ENCODE measurements at places on chromosomes 3 and 15.

DNA sequence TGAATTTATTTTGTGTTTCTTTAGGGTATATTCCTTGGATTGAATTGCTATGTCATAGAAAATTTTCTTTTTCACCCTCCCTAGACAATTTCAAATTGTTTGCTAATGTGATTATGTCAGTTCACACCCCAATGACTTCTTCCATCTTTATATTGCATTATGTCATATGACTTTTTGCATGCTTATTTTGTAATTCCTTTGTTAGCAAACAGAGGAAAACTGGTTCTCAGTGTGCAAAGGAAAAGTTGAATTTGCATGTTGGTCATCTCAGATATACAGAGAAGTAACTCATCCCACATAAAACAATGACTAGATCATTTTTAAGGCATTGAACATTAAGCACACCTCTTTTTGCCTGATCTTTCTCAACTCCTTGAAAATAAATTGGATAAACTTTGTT, 3.3 kb upstream of the RNF13 start:
- H3K27me3 ChIP-seq = peaks cover 4% of the 10 kb centered on the region
- no peak for DNase-seq
- no peak overlapping the region for H3K27ac ChIP-seq
- no peak overlapping the region for H3K4me3 ChIP-seq

DNA sequence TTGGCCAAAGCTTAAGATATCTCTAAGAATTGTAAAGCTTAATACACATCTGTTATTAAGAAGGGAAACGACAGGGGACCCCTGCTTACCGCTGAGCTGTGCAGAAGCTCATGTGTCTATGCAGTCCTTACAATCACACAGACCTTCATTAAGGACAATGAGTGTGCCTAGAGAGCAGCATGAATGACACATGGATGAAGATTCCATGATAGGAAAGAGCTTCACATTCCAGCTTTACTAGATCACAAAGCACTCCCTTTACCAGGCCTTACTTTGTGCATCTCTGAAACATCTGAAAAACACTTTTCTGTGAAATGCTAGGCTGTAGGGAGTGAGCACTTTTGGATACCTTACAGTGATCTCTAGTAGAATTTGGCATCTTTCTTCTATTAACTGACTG, 32.0 kb downstream of the RNF168 start:
- no peak for DNase-seq
- H3K4me3 ChIP-seq = no peak overlapping the region
- H3K27me3 ChIP-seq = no peaks in the 10 kb centered on the region
- H3K27ac ChIP-seq = no peak overlapping the region

DNA sequence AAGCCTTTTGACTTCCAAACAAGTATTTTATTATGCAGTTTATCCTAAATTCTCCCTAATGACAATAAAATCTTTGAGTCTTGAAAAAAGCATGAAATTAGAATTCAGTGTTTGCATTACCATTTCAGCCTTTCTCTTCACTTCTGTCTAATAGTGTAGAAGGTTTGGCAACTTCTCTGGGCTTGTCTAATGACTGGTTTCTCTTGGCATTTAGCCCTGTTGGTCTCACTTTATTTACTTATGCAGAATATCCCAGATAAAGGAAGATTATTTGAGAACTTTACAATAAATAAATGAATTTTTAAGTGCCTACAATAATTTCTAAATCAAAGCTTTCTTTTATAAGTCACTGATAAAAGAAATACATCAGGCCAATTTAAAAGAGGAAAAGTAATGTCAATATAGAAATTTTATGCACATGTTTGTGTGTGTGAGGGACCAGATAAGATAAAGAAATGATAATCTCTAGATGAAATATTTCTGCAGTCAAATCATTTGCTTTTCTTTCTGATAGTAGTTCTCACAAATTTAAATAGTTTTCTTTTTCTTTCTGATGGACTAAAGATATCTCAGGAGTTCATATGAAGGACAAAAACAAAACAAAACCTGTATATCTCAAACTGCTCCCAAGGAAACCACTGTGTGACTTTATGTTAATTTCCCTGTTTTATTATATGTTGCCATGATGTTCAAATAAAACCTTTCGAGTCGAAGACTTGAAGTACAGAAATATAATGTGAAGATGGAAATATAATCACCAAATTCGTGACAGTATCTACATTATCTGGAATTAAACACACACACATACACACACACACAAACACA, 533.1 kb upstream of the CBLB start:
- H3K27ac ChIP-seq = no peak overlapping the region
- DNase-seq = no peak
- no peak overlapping the region for H3K4me3 ChIP-seq

GRCh38 chr3:119098003-119098402, 48.0 kb upstream of the TEX55 start:
- H3K27ac ChIP-seq = no peak overlapping the region
- H3K27me3 ChIP-seq = no peaks in the 10 kb centered on the region
- no peak for DNase-seq

GRCh38 chr15:31609906-31610305, 283.3 kb downstream of the KLF13 start:
- H3K36me3 ChIP-seq = no peaks in the 10 kb centered on the region
- no peak overlapping the region for H3K4me3 ChIP-seq
- peaks cover 18% of the 10 kb centered on the region for H3K4me1 ChIP-seq
- peak overlapping the region; percentile 34 for H3K27ac ChIP-seq
- H3K27me3 ChIP-seq = no peaks in the 10 kb centered on the region

DNA sequence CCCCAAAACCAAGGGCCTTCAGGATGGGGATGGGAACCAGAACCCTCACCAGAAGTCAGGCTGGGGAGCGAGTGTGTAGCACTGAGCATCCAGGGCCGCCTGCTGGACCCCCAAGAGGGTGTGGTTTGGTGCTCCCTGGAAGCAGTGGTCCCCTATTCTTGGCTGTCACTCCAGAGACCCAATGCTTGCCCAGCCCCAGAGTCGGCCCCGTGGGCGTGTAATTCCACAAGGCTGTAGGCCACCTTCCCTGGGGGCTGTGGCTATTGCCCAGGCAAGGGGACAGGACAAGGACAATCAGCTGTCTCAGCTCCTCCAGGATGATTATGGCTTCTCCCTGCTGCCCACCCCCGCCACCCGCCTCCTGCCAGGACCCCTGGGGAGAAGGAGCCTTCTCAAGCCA, 14.5 kb downstream of the IGDCC3 start:
- DNase-seq = no peak
- peaks cover 72% of the 10 kb centered on the region for H3K4me1 ChIP-seq
- no peak overlapping the region for H3K4me3 ChIP-seq
- H3K27me3 ChIP-seq = peaks cover 8% of the 10 kb centered on the region

GRCh38 chr3:50503504-50504342, at the start of gene CACNA2D2:
Gene CACNA2D2 (minus strand): TSS chr3:50503634. CDS start chr3:50503423, 211 bp downstream.
- peaks cover 39% of the 10 kb centered on the region for H3K27me3 ChIP-seq
- no peak within 1 kb of the TSS for H3K27ac ChIP-seq
- H3K4me3 ChIP-seq = peak within 1 kb of the TSS; percentile 73
- peak; percentile 79 for DNase-seq
- no peaks in the 10 kb centered on the region for H3K36me3 ChIP-seq

- DNase-seq = no peak
- no peaks in the 10 kb centered on the region for H3K4me1 ChIP-seq
- H3K36me3 ChIP-seq = no peaks in the 10 kb centered on the region
These were observed 40.9 kb upstream of the RYK start for GRCh38 chr3:134291319-134292254.

GRCh38 chr3:166211451-166211850, 374.2 kb upstream of the BCHE start:
- peaks cover 15% of the 10 kb centered on the region for H3K4me1 ChIP-seq
- no peak overlapping the region for H3K4me3 ChIP-seq
- no peak overlapping the region for H3K27ac ChIP-seq
- H3K36me3 ChIP-seq = no peaks in the 10 kb centered on the region

GRCh38 chr3:29067007-29067406, 213.9 kb upstream of the RBMS3 start:
- DNase-seq = no peak
- H3K4me1 ChIP-seq = peaks cover 14% of the 10 kb centered on the region
- no peaks in the 10 kb centered on the region for H3K27me3 ChIP-seq
- H3K4me3 ChIP-seq = no peak overlapping the region
- no peak overlapping the region for H3K27ac ChIP-seq

- H3K27ac ChIP-seq = no peak overlapping the region
- no peaks in the 10 kb centered on the region for H3K36me3 ChIP-seq
- no peaks in the 10 kb centered on the region for H3K27me3 ChIP-seq
- DNase-seq = no peak
- no peak overlapping the region for H3K4me3 ChIP-seq
These were observed 315.4 kb downstream of the PTPRG start for GRCh38 chr3:61876797-61877196.

DNA sequence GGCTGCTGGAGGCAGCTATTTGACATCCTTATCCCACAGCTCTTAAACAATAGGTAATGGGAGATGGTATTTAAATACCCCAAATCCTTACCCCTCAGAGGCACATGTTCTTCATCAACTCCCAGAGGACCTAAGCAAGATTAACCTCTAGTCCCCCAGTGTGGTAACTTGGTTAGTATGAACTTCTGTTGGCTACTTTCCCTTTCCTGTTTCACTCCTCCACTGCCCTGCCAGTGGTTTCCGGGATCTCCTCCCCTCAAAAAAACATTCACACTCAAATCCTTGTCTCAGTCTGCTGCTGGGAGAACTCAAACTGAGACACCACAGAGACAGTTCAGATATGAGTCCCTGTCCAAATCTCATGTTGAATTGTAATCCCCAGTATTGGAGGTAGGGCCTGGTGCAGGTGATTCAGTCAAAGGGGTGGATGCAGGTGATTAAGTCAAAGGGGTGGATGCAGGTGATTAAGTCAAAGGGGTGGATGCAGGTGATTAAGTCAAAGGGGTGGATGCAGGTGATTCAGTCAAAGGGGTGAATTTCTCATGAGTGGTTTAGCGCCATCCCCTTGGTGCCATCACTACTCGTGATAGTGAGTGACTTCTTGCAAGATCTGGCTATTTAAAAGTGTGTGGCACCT, 335.0 kb upstream of the CTNNB1 start:
- H3K36me3 ChIP-seq = no peaks in the 10 kb centered on the region
- H3K4me3 ChIP-seq = no peak overlapping the region
- no peaks in the 10 kb centered on the region for H3K27me3 ChIP-seq

GRCh38 chr15:82698711-82699345, 10.8 kb downstream of the AP3B2 start:
- H3K4me1 ChIP-seq = peaks cover 15% of the 10 kb centered on the region
- no peaks in the 10 kb centered on the region for H3K27me3 ChIP-seq
- H3K4me3 ChIP-seq = no peak overlapping the region
- peak overlapping the region; percentile 13 for H3K27ac ChIP-seq

DNA sequence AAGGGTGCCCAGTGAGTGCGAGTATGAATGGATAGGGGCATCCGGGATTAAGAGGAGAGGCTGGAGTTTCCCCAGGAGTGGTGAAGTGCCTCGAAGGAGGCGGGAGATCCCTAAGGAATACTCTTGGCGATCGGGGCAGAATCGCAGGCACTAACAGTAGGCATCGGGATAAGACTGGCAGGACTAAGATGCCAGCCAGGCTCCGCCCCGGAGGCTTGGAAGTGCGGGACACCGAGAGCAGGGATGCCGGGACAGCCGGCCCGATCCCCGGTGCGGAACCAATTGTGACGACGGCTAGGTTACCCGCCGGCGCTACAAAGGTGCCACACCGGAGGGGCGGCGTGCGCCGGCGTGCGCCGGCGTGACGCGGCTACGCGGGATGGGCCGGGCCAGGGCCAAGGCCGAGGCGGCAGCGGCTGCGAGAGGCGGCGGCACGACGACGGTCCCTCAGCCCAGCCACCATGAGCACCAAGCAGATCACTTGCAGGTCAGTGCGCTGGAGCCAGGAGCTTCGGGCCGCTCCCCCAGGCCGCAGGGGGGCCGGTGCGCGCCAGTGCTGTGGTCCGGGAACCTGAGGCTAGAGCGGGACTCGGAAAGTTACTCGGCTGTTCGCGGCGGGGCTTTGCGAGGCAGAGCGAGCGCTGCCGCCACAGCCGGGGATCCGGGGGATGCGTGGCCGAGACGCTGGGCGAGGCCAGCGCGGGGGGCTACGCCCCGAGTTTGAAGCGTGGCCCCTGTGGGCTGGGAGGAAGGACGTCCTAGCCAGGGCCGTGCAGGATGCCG, at the start of gene MKRN2:
Gene MKRN2 (plus strand): TSS at position 398 of the 783 bp plus-strand sequence. CDS start 64 bp downstream, at position 462.
- peak within 1 kb of the TSS; percentile 81 for H3K4me3 ChIP-seq
- peaks cover 17% of the 10 kb centered on the region for H3K27me3 ChIP-seq
- peak; percentile 86 for DNase-seq
- no peaks in the 10 kb centered on the region for H3K36me3 ChIP-seq
- peak within 1 kb of the TSS; percentile 92 for H3K27ac ChIP-seq

DNA sequence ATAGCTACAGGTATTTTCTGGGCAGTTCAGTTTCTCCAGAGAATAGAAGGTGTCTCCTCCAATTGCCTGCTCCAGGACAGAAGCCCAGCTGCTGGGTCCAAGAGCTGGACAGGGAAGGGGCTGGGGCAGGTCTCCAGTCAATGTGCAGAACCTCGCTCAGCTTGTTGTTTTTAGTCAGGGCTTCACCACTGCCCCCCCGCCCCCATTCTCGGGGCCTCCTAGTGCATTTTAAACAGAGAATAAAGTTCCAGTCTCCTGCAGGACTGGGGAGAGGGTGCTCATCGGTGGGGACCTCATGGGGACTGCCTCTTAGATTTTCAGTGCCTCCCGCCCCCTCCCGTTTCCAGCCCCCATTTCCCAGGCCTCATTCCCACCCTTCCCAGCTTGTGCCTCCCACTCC, 216.6 kb downstream of the XXYLT1 start:
- H3K36me3 ChIP-seq = no peaks in the 10 kb centered on the region
- H3K27me3 ChIP-seq = no peaks in the 10 kb centered on the region
- peaks cover 12% of the 10 kb centered on the region for H3K4me1 ChIP-seq
- no peak overlapping the region for H3K27ac ChIP-seq
- no peak for DNase-seq

- H3K27me3 ChIP-seq = no peaks in the 10 kb centered on the region
- H3K4me1 ChIP-seq = peaks cover 16% of the 10 kb centered on the region
- H3K36me3 ChIP-seq = 0 out of 2 replicates have a peak, but pooled peaks cover 3% of the 10 kb centered on the region
- H3K4me3 ChIP-seq = no peak overlapping the region
- no peak overlapping the region for H3K27ac ChIP-seq
- DNase-seq = no peak
These were observed 125.8 kb upstream of the NPHP3 start for GRCh38 chr3:132847849-132848625.

- DNase-seq = no peak
- H3K27me3 ChIP-seq = no peaks in the 10 kb centered on the region
- H3K27ac ChIP-seq = no peak overlapping the region
- no peak overlapping the region for H3K4me3 ChIP-seq
- peaks cover 46% of the 10 kb centered on the region for H3K4me1 ChIP-seq
- H3K36me3 ChIP-seq = no peaks in the 10 kb centered on the region
These were observed 23.5 kb downstream of the FGD5 start for GRCh38 chr3:14842277-14842676.

GRCh38 chr15:88275804-88276203, 19.3 kb upstream of the NTRK3 start:
- no peak overlapping the region for H3K27ac ChIP-seq
- no peak for DNase-seq
- no peaks in the 10 kb centered on the region for H3K36me3 ChIP-seq
- no peak overlapping the region for H3K4me3 ChIP-seq
- H3K27me3 ChIP-seq = peaks cover 8% of the 10 kb centered on the region

DNA sequence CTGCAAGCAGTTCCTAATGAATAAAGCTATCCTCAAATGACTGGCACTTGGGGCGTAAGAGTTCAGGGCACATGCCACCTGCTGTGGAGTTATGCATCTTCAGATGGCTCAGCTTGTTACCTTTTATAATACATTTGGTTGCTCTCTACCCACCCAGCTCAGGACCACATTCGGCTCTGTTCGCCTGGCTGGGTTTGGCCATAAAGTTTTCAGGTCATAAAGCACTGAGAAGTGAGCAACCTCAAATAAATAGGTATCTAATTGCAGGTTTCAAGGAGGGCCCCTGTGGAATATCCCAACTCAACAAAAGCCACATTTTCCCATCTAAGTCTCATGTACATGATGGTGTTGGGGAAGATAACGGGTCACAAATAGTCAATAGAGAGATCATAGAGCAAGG, 727.3 kb downstream of the GRM7 start:
- H3K4me3 ChIP-seq = no peak overlapping the region
- H3K4me1 ChIP-seq = peaks cover 6% of the 10 kb centered on the region
- H3K36me3 ChIP-seq = no peaks in the 10 kb centered on the region
- H3K27me3 ChIP-seq = no peaks in the 10 kb centered on the region
- no peak for DNase-seq

All from WTC11 (cell line).